ENCODE measurements at places on chromosomes 16 and 17. TPM values are rescaled to one million over a fixed set of nuclear protein-coding genes. Genes with fewer than 3 reads are reported as not detected.

Gene PTX4
- total RNA-seq: not detected

GRCh38 chr17:82663381-82664275 lies 15.4 kb upstream of the WDR45B start:
- no peak for DNase-seq
- H3K27me3 ChIP-seq: no peaks in the 10 kb centered on the region
- no peak overlapping the region for H3K4me3 ChIP-seq
- no peak overlapping the region for H3K27ac ChIP-seq
- H3K36me3 ChIP-seq: peaks cover 31% of the 10 kb centered on the region

- peak; percentile 96 for DNase-seq
- H3K36me3 ChIP-seq: peaks cover 47% of the 10 kb centered on the region
Observed at GRCh38 chr16:67246756-67247191, 507 bp downstream of the FHOD1 start.

DNA sequence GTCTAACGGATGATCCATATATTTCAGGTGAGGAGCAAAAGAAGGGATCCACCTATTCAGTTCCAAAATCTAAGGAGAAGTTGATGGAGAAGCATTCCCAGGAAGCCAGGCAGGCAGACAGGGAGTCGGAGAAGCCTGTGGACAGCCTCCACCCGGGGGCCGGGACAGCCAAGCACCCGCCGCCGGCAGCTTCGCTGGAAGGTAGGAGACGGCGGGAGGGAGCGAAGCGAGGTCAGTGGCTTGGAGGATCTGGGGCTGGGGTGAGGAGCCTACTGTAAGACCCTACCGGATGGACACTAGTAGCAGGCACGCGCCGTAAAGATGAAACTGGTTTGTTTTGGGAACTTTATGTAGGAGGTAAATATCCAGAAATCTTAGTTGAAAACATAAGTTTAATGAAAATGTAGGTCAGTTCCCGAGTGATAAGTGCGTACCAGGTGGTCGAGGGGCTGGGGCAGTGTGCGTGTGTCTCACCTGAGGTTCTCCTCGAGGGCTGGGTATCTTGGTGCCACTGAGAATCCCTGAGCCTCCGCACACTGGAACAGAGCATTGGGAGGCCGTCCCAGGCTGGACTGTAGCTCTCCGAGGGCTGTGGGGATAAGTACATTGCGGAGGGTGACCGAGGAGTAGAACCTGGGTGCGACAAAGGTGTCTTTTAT lies 714 bp downstream of the SPATA33 start:
- H3K36me3 ChIP-seq: peaks cover 82% of the 10 kb centered on the region
- peak overlapping the region; percentile 98 for H3K4me3 ChIP-seq
- peaks cover 20% of the 10 kb centered on the region for H3K4me1 ChIP-seq
- DNase-seq: peak; percentile 34

Gene VTN
- 0.22 TPM for total RNA-seq

Gene FSCN2
- total RNA-seq: 5.5 TPM

GRCh38 chr17:78834571-78834970 lies 6.0 kb downstream of the USP36 start:
- H3K27me3 ChIP-seq: no peaks in the 10 kb centered on the region
- no peak for DNase-seq
- H3K36me3 ChIP-seq: peaks cover 67% of the 10 kb centered on the region
- no peak overlapping the region for H3K4me3 ChIP-seq

GRCh38 chr17:29195465-29196081 lies 15.4 kb upstream of the MYO18A start:
- H3K27me3 ChIP-seq: peaks cover 15% of the 10 kb centered on the region
- peaks cover 7% of the 10 kb centered on the region for H3K4me1 ChIP-seq
- H3K36me3 ChIP-seq: no peaks in the 10 kb centered on the region
- H3K27ac ChIP-seq: no peak overlapping the region
- DNase-seq: no peak

Gene SYT17
- total RNA-seq: 16.6 TPM

- no peak for DNase-seq
- no peaks in the 10 kb centered on the region for H3K4me1 ChIP-seq
- no peak overlapping the region for H3K27ac ChIP-seq
- H3K36me3 ChIP-seq: no peaks in the 10 kb centered on the region
- H3K27me3 ChIP-seq: no peaks in the 10 kb centered on the region
- H3K4me3 ChIP-seq: no peak overlapping the region
Observed at GRCh38 chr17:15180121-15180561, 85.0 kb downstream of the PMP22 start.

Data from Calu3 (cell line).